Left renal cortex interstitium (tissue), 4 donors: ENCODE measurements at places on chromosomes 2 and 18. TPM values are rescaled to one million over a fixed set of nuclear protein-coding genes. Genes with fewer than 3 reads are reported as not detected.

PXDN gene
- 154 TPM for polyA plus RNA-seq

DNA sequence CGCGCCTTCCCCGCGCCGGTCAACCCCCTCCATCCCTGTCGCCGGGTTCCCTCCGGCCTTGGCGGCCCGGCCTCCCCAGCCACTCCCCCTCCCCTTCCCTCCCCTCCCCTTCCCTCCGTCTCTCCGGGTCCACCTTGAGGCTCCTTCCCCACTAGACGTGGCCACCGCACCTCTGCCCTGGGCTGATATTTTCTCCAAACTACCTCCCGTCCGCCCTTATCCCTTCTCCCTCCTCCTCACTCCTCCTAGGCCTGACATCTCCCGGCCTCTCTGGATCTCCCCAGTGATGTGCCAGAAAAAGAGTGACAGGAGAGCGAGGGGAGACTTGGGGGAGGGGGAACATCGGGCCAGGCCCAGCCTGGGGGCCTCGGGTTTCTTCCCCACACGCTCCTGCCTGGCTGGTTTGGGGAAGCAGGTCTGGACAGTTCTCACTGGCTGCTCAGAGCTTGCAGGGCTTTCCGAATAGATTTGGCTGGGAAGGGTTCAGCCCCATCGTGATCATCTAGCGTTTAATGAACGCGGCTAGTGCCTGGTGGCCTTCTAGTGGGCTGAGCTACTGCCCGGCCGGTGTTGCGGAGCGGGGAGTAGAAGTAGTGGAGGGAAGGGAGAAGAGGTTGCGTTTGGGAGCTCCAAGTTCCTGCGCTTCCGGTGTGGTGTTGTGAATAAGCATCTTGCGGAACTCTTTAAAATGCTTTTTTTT is 641 bp downstream of the MAPRE3 start:
- no peak for DNase-seq

TWIST2 gene
- 7.2 TPM for polyA plus RNA-seq

MOB4 gene
- polyA plus RNA-seq, result 35.5 TPM

CD302 gene
- 11.8 TPM for polyA plus RNA-seq

DNA sequence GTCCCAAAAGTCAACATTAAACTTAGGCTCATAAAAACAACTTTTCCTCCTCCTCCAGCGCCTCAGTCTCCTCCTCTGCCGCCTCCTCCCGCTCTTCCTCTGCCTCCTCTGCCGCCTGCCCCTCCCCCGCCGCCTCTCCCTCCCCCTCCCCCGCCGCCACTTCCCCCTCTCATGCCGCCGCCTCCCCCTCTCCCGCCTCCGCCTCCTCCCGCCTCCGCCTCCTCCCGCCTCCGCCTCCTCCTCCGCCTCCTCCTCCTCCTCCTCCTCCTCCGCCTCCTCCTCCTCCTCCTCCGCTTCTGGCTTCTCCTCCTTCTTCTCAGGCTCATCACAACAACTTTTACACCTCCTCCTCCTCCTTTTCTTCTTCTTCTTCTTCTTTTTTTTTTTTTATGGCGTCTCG is 599.9 kb downstream of the TMEM182 start:
- DNase-seq, result no peak

DNA sequence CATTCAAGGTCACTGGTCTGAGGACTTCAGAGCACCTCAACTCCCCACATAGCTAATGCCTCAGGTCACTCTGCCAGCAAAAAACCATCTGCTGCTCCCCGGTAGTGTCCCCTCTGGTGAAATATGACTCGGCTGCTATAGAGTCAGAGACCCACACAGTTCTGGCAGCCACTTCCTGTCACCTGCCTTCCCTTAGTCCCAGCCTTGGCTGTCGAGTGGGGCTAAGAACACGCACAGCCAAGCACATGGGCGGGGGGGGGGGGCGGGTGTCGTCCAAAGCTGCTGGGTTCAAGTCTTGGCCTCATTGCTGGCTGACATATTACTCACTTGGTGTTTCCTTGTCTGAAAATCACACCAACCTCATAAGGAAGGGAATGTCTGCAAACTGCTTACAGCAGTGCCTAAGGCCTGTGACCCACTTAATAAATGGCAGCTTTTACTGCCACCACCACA is 37.5 kb downstream of the POLR1A start:
- no peak for DNase-seq

POTEC gene
- polyA plus RNA-seq, result 0.03 TPM

GRCh38 chr2:206558492-206558891 is 83.8 kb upstream of the FAM237A start:
- no peak for DNase-seq

DNA sequence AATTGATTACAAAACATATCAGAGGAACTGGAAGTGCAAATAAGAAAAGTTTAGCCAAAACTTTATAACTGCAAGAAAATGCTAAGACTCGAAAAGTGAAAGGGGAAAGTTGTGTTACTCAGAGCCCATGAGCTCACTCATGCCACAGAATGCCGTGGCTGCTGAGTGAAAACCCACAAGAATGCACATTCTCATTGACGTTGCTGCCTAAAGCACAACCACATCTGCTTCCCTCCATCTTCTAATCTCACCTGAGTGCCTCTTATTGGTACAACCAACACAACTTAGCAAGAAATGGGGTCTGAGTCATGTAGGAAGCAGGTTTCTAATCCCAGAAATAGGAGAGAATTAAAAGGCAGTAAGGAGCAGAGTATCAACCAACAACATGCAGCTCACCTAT is 259.7 kb downstream of the LNPK start:
- DNase-seq, result no peak

DNA sequence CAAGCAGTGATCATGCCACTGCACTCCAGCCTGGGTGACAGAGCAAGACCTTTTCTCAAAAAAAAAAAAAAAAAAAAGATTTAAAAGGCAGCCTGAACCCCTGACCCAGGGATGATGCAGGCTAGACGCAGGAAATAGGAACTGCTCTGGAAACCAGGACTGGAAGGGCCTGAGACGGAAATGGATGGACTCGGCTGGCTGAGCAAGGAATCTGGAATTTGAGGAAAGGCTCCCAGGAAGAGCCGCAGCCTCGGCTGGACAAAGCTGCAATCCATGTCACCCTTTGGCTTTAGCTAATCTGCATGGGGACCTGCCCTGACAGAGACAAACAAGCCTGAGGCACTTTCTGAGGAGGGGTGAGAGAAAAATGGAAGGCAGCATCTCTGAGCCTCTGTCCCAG is 55.0 kb upstream of the DAPL1 start:
- DNase-seq, result no peak

DNA sequence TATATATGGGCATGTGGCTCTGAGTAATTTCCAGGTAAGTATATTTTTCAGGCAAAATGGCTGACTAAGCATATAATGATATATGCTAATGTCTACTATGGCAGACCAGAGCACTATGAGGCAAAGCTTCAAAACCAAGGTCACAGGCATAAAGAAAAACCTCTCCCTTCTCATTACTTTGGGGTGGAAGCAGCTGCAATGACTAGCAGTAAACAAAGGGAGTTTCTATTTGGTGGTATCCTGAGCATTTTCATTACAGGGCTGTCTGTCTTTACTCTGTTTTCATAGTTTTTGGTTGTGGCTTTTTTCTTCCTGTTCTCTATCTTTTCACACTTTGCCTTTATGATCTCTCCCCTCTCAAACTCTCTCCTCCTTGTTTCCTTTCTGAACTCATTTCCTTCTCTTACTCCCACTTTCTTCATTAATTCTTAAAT is 15.6 kb downstream of the PDE6D start:
- no peak for DNase-seq

MDH1B gene
- polyA plus RNA-seq, result 12.5 TPM

DNA sequence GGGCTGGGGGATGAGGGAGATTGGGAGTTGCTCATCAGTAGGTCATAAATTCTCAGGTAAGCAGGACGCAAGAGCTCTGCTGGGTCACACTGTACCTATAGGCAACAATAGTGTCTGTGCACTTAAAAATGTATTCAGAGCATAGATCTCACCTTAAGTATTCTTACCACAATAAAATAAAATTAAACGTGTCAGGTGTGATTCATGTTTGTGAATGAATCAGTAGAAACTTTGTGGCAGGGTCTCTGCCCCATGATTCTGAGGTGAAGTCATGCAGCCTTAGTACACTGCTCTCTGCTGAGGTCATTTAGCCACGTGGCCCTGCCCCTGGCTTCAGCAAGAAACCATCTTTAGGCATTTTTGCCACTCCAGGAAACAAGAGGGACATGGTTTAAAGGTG is 253.8 kb downstream of the FBXO15 start:
- no peak for DNase-seq

MARCHF4 gene
- polyA plus RNA-seq, result 0.17 TPM

FAM210A gene
- 17.3 TPM for polyA plus RNA-seq

SS18 gene
- 116 TPM for polyA plus RNA-seq

ABCA12 gene
- 0.26 TPM for polyA plus RNA-seq

DNA sequence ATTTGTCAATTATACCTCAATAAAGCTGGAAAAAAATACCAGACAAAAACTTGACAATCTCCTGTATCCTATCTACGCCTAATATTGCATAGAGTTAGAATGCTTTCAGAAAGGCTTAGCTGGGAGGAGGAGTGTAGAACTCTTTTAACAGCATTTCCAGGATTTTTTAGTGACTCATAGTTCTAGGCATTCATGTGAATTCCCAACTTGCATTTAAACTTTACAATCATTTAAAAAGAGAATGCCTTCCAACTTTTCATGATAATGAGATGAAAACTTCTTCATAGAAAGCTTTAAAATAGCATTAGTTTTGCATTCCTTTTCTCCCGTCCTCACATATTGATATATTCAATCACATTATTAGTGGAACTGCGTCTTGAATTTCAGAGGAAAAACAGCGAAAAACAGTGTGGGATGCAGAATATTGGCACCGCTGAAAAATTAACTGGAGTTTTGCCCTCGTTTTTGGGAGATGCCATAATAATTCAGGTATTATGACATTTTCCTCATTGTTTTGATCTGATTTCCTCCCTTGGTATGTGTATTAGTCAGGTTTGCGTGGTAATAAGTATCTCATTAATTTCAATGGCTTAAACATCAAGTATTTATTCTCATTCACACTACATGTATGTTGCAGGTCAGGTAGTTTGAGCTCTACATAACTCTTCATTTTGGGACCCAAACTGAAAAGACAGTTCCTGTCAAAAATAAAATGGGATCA is 293.2 kb upstream of the FIGN start:
- no peak for DNase-seq

PPM1B gene
- 86.1 TPM for polyA plus RNA-seq

GRCh38 chr2:118320658-118321057 is 232.4 kb downstream of the INSIG2 start:
- no peak for DNase-seq

GRCh38 chr2:25290811-25291495 is 50.8 kb downstream of the DNMT3A start:
- no peak for DNase-seq
